ENCODE measurements at places on chromosomes 5 and 9.

DNA sequence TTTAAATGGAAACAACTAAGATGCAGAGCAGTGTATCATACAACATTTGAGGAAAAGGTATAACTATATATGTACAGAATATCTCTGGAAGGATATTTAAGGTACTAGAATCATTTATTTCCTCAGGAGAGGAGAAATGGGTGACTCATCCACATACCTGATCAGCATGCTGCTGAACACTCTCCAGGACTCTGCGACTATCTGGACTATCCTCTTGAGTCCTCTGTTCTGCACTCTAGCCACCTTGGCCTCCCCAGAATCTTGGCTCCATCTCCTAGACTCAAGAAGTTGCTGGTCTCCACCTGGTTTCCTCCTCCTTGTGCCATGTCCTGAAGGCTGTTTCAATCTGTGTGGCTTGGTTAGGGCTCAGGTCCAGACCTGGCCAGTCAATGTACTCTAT is 8.8 kb upstream of the PRDM6 start:
- no peak for DNase-seq

GRCh38 chr5:74975582-74975981 is 76.8 kb downstream of the GCNT4 start:
- DNase-seq: no peak

GRCh38 chr9:116406469-116406868 is 252.9 kb downstream of the PAPPA start:
- DNase-seq: no peak

DNA sequence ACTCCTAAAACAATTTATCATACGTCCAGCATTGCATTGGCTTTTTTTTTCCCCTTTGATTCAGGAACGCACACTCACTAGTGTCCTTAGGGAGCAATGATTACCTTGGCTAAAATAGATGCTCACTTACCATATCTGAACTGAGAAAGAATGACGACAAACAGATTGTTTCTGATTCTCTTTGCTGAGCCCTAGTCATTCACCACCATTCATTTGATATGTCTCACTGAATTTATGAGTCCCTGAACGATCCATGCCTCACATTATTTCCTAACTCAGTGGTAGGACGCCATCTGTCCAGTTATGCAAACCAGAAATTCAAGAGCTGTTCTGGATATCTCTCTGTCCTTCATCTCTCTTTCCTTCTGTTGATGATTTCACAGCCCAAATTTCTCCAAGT is 39.3 kb upstream of the DAB2 start:
- DNase-seq: no peak

GRCh38 chr9:133406480-133407307 is 11.1 kb downstream of the REXO4 start:
- peak; percentile 44 for DNase-seq

DNA sequence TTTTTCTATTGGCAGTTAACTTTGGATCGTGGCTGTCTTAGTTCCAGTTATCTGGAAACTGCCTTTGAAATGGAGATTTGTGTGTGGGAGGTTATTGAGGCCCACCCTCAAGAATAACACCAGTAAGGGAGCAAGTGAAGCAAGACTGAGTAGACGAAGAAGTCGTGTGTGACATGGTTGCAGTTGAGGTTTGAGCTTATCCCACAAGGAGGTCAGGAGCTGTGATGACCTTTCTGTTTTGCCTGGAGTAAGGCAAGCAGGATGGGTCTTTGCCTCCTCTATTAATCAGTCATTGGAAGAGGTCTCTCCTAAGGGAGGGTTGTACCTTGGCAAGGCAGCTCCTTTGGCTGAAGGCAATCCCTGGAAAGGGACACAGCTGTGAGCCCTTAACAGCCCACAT is 49.6 kb upstream of the CTXN3 start:
- DNase-seq: no peak

DNA sequence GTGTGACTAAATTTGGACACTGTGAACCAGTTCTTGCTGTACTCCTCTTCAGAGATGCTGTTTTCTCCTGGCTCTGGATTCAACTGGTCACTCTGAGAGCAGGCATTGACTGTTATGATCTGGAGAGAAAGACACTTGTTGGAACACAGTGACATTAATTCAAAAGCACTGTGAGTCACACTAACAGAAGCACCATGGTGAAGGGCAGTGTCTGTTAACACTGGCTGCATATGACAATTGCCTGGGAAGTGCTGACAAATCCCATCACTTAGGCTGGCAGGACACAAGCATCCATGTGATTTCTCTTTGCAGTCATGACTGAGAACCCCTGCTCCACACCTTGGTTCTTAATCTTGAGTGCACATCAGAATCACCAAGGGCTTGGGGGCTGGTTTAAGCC is 132.4 kb downstream of the TRPM6 start:
- no peak for DNase-seq

GRCh38 chr9:117095081-117095480 is 319.8 kb downstream of the ASTN2 start:
- DNase-seq: no peak
